CD4-positive, alpha-beta T cell treated with Interleukin-10 for 1 hour (primary cell): ENCODE measurements at places on chromosomes 6 and 20.

GRCh38 chr6:106674541-106675229, 45.3 kb downstream of the QRSL1 start:
- DNase-seq, result no peak

GRCh38 chr6:38783443-38784228, 68.5 kb downstream of the DNAH8 start:
- DNase-seq, result no peak

- DNase-seq, result no peak
Measured at GRCh38 chr6:123745895-123746294, 57.8 kb upstream of the NKAIN2 start.

DNA sequence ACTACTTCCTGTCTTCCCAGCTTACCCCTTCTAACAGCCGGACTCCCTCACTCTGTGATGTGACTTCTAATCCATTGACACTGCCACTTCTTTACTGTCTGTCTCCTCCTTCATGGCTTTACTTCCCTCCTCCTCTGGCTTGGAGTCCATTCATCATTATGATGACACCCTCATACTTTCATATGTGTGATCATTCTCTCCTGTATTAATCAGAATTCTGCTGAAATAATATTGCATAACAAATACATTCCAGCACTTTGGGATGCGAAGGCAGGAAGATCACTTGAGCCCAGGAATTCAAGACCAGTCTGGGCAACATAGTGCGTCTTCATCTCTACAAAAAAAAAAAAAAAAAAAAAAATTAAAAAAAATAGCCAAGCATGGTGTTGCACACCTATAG, 147.9 kb upstream of the BTBD3 start:
- no peak for DNase-seq

- no peak for DNase-seq
Measured at GRCh38 chr20:63940071-63940471, 16.1 kb downstream of the UCKL1 start.

DNA sequence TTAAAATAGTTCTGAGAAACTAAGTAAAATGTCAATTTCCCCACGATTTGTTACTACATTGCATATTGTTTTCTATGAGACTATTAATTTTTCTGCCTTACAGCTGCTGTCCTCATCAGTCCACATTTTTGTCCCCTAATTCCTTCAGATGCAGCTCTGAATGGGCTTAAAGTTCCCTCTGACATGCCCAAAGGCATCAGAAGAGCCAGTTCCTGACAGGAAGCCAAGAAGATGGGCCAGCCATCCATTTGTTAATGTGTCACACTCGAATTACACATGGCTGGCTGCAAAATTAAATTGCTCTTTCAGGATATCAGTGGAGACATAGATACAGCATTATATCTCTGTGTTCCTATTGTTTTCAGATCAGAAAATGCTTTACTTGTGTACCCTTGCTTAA, 1223.0 kb downstream of the EPHA7 start:
- DNase-seq, result no peak

GRCh38 chr6:150091476-150091875, 22.6 kb upstream of the ULBP3 start:
- DNase-seq, result no peak

DNA sequence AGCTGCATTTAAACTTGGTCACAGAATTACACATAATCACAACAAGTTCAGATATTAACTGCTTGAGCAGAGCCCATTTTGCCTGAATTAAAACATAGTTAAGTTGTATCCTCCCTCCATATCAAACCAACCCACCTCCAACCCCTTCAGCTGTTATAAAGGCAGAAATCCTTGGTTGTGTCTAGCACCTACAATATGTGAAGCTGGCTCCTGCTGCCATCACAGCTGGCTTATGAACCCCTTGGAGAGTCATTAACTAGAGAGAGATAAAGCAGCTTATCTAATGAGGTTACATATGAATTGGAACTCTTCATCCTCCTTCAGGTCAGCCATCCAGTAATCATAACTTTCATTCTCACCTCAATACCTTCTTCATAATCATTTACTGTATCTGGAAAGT, 101.8 kb downstream of the EPHA7 start:
- no peak for DNase-seq

GRCh38 chr20:14264869-14265268, 72.5 kb downstream of the FLRT3 start:
- DNase-seq, result no peak

DNA sequence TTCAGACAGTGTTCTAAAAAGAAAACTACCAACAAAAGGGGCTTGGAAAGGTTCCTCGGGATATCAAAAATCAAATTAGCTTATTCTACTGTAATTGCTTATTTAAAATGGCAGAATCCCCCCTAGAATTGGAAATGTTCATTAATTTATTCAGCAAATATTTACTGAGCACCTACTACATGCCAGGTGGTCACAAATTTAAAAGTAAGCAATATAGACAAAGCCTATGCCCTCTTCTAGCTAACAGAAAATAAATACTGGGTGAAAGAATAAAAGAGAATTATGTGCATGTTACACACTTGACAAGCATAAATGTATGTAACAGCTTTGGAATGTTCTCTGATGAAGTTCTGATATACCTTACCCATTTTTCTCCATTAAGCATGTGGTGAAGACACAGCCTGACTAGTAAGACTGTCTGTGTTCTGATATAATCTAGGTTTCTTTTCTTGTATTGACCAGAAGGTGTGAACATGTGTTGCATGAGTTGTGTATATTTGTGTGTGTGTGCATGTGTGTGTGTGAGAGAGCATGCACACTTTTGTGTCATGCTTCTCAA, 606.7 kb upstream of the CITED2 start:
- no peak for DNase-seq

- DNase-seq, result no peak
Measured at GRCh38 chr6:134029495-134030455, 22.6 kb downstream of the SLC2A12 start.

DNA sequence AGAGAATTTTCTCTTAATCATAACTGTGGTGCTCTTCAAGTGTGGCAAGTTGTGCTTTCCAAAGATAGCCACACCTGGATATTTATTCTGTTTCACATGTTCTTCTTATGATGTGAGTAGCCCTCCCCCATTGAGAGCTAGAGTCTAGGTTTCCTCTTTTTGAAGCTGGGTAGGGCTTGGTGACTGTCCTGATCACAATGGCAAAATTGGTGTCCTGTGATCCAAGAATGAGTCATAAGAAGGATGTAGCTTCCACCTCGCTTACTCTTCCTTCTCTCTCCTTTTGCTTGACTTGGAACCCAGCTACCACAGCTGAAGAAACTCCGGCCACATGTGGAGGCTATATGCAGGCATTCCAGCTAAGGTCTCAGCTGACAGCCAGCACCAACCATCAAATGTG, 7.4 kb upstream of the IGF2R start:
- DNase-seq, result no peak

DNA sequence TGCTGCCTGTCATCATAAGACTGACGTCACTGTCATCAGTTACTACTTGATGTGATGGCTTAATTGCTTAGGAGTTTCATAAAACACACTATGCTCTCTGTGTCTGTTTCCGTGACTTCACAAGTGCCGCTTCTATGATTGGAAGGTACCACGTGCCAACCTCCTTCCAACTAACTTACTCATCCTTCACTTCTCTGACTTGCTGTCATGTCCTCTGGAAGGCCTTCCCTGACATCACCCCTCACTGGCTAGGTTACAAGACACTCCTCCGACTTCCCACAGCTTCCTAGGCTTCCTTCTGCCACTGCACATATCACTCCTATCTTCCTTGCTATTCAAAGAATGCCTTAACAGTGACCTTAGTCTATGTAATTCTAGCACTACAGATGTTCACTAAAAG, 20.4 kb downstream of the SERINC3 start:
- no peak for DNase-seq

DNA sequence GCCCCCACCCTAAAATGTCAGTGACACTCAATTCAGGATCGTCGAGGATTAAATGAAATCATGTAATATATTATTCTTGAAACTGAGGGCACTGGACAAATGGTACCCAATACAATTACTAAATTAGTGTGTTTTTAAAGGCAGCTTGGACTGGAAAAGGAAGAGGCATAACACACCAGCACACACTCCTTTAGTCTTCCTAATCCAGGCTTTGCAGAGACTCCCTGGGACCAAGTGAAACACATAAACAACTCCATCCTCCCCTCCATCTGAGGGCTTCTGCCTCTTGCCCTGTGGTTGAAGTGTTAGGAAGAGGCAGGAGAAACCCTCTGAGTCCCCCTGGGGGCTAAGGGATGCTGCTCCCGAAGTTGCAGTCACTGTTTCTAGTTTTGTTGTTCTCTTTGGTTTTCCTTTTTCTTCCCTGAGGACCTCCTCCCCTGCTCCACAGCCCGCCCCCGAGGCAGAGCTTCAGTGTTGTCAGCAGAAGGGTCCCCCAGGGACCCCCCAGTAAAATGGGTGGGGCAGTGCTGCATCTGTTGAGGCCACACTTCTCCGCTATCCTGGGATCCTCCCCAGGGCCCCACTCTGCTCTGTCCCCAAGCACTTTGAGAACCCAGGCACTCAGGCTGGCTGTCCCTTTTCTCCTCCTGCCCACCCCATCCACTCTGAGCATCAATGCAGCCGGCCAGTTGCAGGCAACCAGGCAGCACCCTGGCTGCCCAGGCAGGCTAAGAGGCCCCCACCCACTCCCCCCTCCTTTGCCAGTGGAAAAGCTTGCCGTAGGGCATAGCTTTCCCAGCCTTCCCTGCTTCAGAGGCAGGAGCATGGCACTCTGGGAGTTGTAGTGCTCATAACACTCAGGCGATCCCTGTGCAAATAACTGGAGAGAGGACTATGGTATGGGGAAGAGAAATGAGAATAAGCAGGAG, 5.9 kb downstream of the TMEM63B start:
- no peak for DNase-seq

- no peak for DNase-seq
Measured at GRCh38 chr20:63086421-63087235, 79.9 kb upstream of the BHLHE23 start.

DNA sequence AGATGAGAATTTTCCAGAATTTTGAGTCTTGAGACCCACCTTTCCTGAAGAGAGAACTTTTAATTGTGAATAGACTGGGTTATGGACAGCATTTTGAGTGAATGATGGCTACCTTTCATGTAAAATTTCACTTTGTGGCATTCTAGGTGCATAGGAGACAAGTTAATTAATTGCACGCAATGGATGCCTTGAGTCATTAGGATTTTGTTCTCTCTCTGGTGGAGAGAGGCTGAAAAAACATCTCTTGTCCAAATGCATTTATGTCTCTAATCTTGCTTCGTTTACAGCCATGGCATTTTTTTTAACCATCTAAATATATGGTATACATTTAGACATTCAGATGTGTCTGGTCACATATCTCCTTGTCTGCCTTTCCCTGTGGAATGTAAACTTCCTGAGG, 3.1 kb downstream of the RHAG start:
- no peak for DNase-seq

DNA sequence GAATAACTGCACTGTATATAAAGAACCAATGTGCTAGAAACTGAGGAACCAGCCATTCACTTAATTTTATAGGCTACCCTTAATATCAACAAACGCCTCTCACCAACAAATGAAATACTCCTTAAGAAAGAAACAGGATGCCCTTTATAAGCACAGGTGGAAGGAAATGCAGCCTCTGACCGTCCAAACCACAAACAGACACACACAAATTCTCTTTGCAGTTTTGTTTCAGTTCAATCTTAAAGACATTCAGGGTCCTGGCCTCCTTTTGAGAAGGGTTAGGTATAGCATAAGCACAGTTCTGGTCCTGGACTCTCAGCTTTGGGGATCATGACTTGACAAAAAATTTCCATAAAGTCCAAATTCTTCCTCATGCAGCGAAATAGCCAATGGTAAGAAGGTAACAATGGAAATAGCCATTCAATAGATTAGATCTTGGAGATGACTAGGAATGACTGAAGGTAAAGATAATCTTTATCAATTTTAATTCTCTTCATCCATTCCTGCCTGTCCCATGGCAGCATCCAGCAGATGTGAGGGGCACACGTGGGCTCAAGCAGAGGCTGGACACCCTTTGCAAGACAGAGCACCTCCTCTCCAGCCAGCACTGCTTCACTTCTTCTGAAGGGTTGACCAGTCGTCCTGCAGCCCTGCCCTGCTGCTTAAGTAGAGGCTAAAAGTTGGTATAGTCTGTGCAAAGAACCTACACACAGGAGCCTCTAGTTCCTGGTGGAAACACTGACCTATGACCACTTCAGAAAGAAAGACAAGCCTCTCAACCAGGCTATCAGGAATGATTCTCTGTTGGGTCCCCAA, 123.9 kb downstream of the CD83 start:
- no peak for DNase-seq

- DNase-seq, result no peak
Measured at GRCh38 chr20:63133481-63134091, 82.3 kb downstream of the YTHDF1 start.

- no peak for DNase-seq
Measured at GRCh38 chr6:38867726-38868125, 152.6 kb downstream of the DNAH8 start.

DNA sequence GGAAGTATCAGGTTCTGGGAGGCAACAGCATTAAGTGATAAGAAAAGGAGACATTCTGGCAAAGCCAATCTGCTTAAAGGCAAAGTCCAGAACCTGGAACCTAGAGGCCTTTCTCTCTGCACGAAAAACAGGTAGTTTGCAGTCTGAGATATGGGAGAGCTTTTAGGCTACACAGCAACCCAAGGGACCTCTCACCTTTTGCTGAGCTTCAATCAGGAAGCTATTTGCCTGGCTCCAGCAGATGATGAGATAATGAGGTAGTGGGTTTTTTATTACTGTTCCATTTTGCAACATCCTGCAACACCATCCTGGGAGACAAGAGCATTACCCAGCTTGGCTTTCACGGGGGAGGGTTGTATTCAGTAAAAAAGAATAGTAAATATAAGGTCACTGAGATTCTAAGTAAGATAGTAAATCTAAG, 143.1 kb downstream of the ADGRG6 start:
- no peak for DNase-seq

DNA sequence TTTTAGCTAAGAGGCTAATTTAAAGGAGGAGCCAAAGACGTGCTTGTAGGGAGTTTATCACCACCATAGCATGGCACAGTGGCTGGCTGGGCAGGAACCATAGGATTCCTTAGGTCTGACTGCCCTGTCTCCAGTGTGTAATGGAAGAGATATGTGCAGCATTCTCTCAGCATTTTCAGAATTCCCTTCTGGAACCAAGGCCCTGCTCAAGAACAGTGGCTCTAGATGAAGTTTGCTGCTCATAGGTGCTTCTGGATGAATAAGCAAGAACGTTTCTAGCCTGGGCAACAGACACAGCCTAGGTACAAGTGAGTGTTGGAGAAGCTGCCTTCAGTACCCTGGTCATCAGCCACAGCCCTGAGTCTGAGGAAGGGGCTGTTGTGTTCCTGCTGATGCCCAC, 69.1 kb downstream of the LCA5 start:
- no peak for DNase-seq

DNA sequence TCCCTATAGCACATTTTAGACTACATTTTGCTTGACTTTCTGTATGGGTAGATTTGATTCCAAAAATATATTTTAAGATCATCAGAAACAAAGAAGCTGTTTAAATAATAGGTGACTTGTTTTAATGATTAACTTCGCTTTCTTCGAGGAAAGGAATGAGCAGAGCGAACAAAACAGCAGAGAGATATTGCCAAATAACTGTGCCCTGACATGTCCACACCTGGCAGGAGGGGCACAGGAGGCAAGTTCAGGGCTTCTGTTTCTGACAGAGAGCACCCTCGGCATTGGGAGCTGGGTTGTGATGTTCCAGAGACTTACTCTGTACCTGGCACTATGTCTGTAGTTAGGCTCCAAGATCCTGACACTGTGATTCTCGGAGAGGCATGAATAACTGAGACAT, 155.7 kb upstream of the SASH1 start:
- no peak for DNase-seq
